ENCODE measurements at places on chromosomes 12 and 14. TPM values are rescaled to one million over a fixed set of nuclear protein-coding genes. Genes with fewer than 3 reads are reported as not detected.

The GSKIP gene
- 7.4 TPM for total RNA-seq

DNA sequence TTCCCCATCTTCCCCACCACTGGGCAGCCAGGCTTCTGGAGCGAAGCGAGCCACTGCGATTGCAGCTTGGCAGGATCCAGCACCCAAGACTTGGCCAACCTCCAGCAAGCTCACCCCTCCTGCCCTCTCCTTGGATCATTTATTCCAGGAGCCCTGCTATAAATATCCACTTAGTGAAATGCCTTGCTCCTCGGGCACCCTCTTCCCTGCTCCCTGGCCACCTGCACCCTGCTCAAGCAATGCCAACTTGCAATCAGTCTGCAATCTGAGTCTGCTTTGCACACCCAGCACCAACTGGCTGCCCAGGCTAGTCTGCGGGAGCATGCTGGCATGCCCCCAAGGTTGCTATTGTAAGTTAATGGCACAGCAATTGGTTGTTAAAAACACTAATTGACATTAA, 666.0 kb downstream of the MED13L start:
- no peak for DNase-seq
- no peak overlapping the region for H3K4me3 ChIP-seq
- no peaks in the 10 kb centered on the region for H3K4me1 ChIP-seq
- H3K27ac ChIP-seq: no peak overlapping the region
- H3K27me3 ChIP-seq: no peaks in the 10 kb centered on the region

GRCh38 chr12:116808113-116809105, 70.3 kb downstream of the RNFT2 start:
- H3K4me3 ChIP-seq: no peak overlapping the region
- no peak for DNase-seq
- H3K36me3 ChIP-seq: no peaks in the 10 kb centered on the region
- no peak overlapping the region for H3K27ac ChIP-seq
- no peaks in the 10 kb centered on the region for H3K27me3 ChIP-seq

DNA sequence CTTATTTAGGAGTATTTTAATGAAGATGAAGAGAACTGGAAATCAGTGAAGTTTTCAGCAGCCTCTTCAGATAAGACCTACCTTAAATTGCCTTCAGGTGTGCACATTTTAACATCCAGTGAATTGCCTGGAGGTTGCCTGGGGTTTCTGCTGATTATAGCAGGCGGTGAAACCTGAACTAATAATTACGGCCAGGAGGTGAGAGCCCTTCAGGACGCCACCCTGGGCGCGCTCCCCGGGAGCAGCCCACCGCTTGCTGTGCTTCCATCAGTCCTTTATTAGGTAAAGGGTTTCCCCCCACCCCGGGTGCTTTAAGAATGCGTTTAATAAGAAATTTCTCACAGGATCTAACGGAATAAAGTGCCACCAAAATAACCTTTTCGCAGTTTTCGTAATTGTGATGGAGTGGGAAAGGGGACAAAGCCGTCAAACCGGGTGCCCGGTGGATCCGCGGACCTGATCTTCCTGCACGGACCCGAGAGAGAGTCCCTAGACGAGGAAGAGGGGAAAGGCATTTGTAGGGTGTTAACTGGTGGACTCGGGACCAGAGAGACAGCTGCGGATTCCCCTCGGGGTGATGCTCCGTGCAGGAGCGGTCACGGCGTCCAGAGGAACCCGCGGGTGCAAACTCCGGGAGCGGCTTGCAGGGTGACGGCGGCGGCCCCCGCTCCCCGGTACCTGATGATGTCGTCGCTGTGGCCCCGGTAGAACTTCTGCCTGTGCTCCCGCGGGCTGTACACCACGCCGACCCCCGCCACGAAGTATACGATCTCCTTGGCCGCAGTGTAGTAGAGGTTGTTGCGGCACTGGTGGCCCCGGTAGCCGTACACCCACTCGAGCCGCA, 902 bp downstream of the EML5 start:
- no peaks in the 10 kb centered on the region for H3K27me3 ChIP-seq
- peak overlapping the region; percentile 66 for H3K4me3 ChIP-seq
- H3K4me1 ChIP-seq: no peaks in the 10 kb centered on the region
- peak; percentile 25 for DNase-seq

GRCh38 chr14:91493169-91493568, 16.9 kb downstream of the PPP4R3A start:
- H3K36me3 ChIP-seq: no peaks in the 10 kb centered on the region
- H3K27ac ChIP-seq: no peak overlapping the region
- DNase-seq: no peak
- H3K4me1 ChIP-seq: peaks cover 62% of the 10 kb centered on the region

- no peak overlapping the region for H3K4me3 ChIP-seq
- H3K4me1 ChIP-seq: peaks cover 15% of the 10 kb centered on the region
- H3K36me3 ChIP-seq: no peaks in the 10 kb centered on the region
- no peaks in the 10 kb centered on the region for H3K27me3 ChIP-seq
- no peak overlapping the region for H3K27ac ChIP-seq
These were observed 36.5 kb downstream of the CORO1C start for GRCh38 chr12:108694812-108695278.

The HPD gene
- 772 TPM for total RNA-seq

The RGS6 gene
- total RNA-seq: not detected

- DNase-seq: no peak
- no peaks in the 10 kb centered on the region for H3K27me3 ChIP-seq
- H3K4me3 ChIP-seq: no peak overlapping the region
- no peaks in the 10 kb centered on the region for H3K36me3 ChIP-seq
These were observed 99.3 kb upstream of the GPHB5 start for GRCh38 chr14:63418020-63418419.

The LRRIQ1 gene
- not detected for total RNA-seq

GRCh38 chr14:80621701-80622100, 319.8 kb downstream of the CEP128 start:
- no peaks in the 10 kb centered on the region for H3K36me3 ChIP-seq
- H3K27me3 ChIP-seq: no peaks in the 10 kb centered on the region
- H3K4me3 ChIP-seq: no peak overlapping the region
- no peak for DNase-seq
- H3K27ac ChIP-seq: no peak overlapping the region
- H3K4me1 ChIP-seq: no peaks in the 10 kb centered on the region

All from right lobe of liver (tissue), 6 donors.